ENCODE measurements at places on chromosomes 12 and 14. TPM values are rescaled to one million over a fixed set of nuclear protein-coding genes. Genes with fewer than 3 reads are reported as not detected.

The HOXC12 gene
- not detected for total RNA-seq

The PRH2 gene
- total RNA-seq = not detected

The RNASE7 gene
- not detected for total RNA-seq

The GCN1 gene
- 119 TPM for total RNA-seq

The SDSL gene
- 3.3 TPM for total RNA-seq

The PTCSC3 gene
- total RNA-seq = not detected

The SLC6A15 gene
- total RNA-seq = 26.4 TPM

The TMEM132C gene
- total RNA-seq = 0.22 TPM

The NTS gene
- 219 TPM for total RNA-seq

The SLCO1A2 gene
- total RNA-seq = 6.8 TPM

The OAS2 gene
- total RNA-seq = not detected

The PRIMA1 gene
- 1.6 TPM for total RNA-seq

The FOXA1 gene
- total RNA-seq = 3.4 TPM

The RHOJ gene
- total RNA-seq = not detected

The SYCP3 gene
- not detected for total RNA-seq
